T-helper 17 cell (primary cell): ENCODE measurements at places on chromosomes 7 and 10. TPM values are rescaled to one million over a fixed set of nuclear protein-coding genes. Genes with fewer than 3 reads are reported as not detected.

Gene ITGB8
- total RNA-seq = 0.37 TPM

Gene CCDC3
- 0.99 TPM for total RNA-seq

Gene HMX3
- total RNA-seq = not detected

Gene CDC14C
- not detected for total RNA-seq

Gene HOXA10
- total RNA-seq = not detected
